Germinal center (tissue), 1 donor: ENCODE measurements at places on chromosomes 4 and X.

DNA sequence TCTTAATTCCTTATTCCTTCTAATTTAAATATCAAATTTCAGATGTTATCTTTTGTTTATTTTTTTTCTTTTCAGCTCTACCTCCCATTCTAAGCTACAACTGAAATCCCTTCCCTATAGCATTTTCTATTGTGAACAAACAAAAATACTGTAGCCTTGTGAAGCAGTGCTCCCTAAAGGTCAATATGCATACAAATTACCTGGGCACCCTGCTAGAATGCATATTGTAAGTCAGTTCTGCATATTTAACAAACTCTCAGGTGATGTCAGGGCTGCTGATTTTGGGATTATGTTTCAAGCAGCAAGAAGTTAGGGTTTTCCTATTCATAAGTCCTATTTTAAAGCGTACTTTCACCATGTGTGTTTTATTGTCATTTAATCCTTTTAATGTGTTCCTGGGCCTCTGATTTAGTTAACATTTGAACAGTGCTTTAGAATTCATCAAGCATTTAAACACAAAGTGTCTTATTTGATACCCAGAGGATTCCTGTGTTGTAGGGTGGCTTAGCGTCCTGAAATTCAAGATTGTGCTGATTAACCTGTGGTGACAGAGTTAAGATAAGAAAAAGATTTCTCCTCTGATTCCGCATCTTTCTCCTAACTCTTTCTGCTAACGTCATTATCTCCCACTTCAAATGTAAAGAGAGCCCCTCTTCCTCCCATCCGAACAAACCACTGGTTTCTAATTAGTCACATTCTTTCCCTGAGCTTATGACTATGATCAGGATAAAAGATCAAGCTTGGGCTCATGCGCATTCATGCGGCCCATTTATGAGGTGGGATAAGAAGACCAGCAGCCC, 221.3 kb downstream of the ANK2 start:
- no peak for DNase-seq

- DNase-seq, result no peak
Observed at GRCh38 chr4:102566426-102566825, 65.3 kb downstream of the NFKB1 start.

DNA sequence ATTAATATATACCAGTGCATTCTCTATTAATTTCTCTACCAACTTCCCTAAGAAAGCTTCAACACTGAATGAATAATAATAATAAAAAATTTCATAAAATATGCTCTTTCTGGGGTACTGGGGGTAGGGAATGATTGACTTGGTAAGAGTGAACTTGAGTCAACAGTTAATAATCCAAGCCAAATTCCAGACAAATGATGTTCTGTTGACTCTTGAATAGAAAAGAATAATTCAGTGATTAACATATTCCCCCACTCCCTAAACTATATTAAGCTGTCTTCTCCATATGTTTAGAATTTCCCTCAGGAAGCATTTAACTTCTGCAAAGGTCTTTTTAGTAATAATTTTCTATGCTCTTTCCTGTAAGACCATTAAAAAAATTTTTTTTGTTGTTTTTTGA, 12.3 kb downstream of the PGRMC2 start:
- DNase-seq, result no peak

DNA sequence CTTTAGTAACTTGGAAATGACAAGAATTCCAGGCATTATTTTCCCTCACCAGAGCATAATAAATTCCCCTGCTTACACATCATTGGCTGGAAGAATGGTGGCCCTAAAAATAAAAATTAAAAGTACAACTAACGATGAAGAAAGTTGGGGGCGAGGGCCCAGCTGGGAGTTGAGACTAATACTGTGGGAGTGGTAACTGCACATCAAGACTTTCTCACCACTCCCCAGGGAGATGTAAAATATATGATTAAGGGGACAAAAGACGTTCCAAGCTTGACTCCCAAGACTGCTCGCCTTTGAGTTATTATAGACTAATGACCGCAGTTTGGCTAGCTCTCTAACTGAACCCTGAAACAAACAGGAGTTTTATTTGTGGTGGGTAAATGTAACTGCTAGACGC, 30.0 kb downstream of the SMIM31 start:
- no peak for DNase-seq

DNA sequence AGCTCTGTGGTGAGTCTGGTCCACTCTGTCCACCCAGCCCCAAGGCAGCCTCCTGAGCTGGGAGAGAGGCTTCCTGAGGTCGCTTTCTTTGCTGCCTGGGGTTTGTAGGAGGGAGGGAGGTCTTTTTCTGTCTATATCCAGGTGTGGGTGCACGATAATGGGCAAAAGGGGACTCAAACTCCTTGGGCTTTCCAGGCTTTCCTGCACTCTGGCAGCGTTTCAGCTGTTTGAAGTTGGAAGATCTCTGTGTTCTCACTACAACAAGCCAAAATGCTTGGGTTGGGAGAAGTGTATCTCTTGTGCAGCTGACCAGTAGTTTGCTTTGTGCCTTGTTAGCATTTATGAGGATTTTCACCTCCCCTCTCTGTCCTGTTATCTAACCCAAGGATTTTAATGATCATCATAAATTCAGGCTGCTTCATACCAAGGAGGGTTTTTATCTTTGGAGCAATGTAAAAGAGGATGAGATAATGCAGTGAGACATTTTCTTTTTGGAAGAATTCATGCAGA, 126.3 kb downstream of the REPS2 start:
- no peak for DNase-seq

- DNase-seq, result no peak
Observed at GRCh38 chrX:101478366-101478765, 6.9 kb upstream of the ARMCX4 start.

GRCh38 chr4:39614487-39615162, 24.0 kb downstream of the SMIM14 start:
- no peak for DNase-seq

- DNase-seq, result no peak
Observed at GRCh38 chrX:96743367-96744073, 58.9 kb downstream of the DIAPH2 start.

GRCh38 chr4:165606465-165607205, 227.8 kb downstream of the CPE start:
- DNase-seq, result no peak

- no peak for DNase-seq
Observed at GRCh38 chr4:60744767-60745166, 455.4 kb upstream of the ADGRL3 start.

GRCh38 chrX:129678614-129679195, 23.9 kb upstream of the APLN start:
- DNase-seq, result no peak

DNA sequence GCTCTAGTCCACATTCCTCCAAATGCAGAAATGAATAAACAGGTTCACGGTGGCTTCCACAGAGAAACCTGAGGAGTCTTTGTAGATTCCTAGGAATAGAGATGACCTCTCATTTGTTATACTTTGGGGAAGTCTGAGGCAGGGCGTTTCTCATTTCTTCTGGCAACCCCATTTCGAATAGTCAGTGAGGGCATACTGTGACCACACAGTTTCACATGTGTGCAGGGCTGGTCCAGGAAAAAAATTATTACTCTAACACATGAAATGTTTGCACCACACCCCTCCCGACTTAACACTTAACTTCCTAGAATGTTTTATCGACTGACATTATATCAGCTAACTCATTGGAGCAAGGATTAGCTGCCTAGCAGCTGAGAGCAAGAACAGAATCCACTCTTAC, 12.0 kb downstream of the FRMD7 start:
- DNase-seq, result no peak

DNA sequence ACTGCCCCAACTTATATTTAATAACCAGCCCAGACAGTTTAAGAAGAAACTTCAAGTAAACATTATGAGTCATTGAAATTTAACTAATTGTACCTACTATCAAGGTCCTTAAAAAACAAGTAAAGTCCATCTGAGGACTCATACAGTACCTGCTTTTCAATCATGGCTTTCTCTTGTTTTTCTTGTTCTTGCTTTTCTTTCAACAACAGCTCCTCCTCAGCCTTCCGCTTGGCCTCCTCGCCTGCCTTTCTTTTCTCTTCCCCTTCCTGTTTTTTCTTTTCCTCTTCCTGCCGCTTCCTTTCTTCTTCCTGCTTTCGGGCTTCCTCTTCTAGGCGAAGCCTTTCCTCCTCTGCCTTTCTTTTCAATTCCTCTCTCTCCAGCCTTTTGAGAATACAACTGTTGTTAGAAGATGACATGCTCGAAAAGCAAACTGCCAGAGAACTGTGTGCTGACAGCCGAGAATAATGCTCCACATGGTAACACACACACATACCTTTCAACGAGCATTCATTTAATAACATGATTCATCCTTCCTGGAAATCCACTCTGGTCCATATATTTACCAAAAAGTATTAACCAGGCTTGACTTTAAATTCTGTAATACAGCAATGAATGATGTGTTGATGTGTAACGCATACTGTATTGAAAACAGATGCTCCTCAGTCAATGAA, 25.2 kb upstream of the BCLAF3 start:
- DNase-seq, result no peak

GRCh38 chr4:53450773-53451172, 73.3 kb downstream of the FIP1L1 start:
- no peak for DNase-seq

DNA sequence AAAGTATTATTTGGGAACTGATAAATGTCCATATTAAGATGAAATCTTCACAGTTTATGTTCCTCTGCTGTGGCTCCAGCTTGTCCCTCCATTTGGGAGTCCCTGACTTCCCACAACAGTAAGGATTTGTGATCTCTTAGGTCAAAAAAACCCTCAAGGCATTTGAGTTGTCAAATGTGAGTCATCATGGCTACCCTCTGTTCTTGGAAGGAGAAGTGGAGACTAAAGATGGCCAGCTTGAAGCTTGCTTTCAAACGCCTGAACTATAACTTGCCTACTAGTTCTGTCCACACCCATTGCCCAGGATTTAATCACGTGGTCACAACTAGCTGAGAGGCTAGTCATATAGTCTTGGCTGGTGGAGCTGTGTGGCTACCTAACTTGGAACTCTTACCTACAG, 107.8 kb downstream of the CCNG2 start:
- DNase-seq, result no peak

DNA sequence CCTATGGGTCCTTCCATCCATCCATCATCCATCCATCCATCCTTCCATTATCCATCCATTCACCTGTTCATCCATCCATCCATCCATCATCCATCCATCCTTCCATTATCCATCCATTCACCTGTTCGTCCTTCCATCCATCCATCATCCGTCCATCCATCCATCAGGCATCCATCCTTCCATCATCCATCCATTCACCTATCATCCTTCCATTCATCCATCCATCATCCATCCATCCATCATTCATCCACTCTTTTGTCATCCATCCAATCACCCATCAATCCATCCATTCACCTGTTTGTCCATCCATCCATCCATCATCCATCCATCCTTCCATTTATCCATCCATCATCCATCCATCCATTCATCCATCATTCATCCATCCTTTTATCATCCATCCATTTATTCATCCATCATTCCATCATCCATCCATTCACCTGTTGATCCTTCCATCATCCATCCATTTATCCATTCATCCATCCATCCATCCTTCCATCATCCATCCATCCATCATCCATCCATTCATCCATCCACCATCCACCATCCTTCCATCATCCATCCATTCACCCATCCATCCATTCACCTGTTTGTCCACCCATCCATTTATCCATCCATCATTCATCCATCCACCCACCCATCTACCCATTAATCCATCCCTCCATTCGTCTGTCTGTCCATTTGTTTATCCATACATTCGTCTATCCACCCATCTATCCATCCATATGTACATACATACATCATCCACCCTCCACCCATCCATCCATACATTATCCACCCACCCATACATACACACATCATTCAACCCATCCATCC, 34.8 kb downstream of the SH3TC1 start:
- DNase-seq, result no peak

DNA sequence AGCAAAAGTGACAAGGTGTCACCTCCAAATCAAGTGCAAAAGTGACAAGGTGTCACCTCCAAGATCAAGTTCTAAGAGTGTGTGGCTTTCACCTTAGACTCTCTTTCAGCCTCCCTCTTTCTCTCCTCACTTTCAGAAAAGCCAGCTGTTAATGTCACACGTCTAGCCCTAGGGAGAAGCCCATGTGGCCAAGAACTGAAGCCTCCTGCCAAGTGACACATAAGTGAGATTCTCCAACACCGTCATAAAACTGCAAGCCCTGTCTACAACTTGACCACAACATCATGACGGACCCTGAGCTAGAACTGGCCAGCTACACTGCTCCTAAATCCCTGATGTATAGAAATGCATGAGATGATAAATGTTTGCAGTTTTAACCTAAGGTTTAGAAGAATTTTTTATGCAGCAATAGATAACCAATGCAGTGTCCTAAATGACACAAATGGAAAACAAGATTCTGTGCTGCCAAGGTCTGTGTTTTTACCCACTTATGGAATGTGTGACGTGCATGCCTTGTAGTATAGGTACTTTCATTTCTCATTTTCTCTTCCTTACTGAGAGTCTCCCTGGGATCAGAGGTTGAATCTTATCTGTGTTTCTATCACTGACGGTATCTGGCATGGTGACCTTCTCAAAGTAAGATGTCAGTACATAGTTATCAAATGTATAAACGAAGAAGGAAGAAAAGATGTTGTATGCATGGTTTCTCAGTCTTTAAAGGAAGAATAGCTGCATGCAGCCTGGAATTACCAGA, 25.0 kb downstream of the NLGN4X start:
- no peak for DNase-seq

- no peak for DNase-seq
Observed at GRCh38 chr4:145799223-145799622, 119.3 kb downstream of the C4orf51 start.
